Pons (tissue), 1 donor: ENCODE measurements at places on chromosomes 1 and 21.

DNA sequence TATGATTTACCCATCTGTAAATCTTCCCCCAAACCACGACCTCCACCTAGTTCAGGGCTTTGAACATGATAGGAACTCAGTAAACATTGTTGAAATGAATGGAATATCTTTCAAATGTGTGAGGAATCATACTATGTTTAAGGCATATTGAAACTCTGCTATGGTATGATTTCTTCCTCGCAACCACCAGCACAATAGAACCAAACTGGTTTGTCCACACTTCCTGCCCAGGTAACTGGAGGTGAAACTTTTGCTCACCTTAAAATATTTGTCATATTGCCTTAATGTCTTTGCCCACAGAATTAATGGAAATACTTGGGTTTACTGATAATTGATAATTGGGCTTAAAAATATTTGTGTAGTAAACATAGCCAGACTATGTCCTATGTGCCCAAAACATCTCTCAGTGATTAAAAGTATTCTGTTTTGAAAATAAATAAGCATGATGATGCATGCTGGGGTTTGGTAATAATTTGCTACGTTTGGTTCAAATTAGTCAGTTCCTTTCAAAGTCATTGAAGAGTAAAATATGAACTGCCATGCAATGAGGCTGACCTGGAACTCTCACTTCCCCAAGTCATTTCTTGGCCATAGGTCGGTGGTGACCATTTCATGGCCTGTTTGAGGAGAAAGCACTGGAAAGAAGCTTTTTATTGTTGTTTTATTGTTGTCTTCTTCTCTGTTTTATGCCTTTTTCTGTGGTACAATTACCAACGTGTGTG lies 73.3 kb downstream of the TNFSF18 start:
- DNase-seq = no peak

DNA sequence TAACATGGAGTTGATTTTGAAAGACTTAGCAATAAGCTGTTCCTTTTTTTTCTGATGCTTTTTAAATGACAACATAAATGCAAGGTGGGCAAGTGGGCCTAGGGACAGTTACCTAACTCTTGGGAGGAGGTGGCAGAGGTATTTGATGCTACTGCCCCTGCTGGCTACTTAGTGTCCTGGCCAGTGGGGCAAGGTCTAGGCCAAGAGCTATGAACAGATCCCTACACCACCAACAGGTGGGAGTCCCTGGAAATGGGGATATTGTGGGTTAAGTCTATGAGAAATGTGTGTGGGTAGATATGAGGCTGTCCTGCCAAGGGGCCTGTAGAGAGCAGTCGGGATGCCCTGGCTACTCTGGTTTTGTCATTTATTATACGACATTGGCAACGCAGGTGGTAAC lies 31.3 kb upstream of the B3GALT5 start:
- DNase-seq = no peak

GRCh38 chr1:45863218-45863617 lies 59.8 kb downstream of the MAST2 start:
- DNase-seq = no peak

DNA sequence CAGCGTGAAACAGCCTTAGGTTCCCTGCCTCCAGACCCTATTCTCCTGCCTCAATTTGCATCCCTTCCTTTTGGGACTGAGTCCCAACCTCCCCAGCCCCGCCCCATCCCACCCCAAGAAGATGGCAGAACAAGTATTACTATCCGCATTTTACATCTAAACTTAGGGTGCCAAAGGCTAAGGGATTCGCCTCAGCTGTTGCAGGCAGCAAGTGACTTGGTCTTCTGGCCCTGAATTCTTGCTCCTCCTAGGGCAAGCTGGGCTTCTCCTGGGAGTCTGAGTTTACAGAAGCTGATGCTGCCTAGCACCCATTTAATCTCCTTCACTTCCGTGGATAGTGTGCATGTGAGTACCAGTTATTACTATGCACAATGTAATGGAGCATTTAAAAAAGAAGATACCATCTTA lies 161.3 kb upstream of the NR5A2 start:
- no peak for DNase-seq

DNA sequence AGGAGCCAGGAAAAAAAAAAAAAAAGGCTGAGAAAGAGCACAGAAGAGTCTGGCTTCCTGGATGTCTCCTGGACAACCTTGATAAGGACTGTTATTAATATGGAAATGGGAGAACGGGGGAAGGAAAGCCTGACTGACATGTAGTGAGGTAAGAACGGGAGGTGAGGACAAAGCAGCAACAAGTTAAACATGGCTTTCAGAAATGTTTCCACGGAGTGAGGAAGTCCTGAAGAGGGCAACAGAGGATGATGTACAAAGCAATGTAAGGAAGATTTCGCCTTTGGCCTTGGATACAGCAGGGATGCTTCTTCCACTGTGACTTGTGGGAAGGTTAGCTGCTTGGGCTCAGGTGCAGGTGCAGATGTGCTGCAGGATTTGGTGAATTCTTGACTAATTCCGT lies 11.9 kb upstream of the NIBAN1 start:
- peak; percentile 32 for DNase-seq

DNA sequence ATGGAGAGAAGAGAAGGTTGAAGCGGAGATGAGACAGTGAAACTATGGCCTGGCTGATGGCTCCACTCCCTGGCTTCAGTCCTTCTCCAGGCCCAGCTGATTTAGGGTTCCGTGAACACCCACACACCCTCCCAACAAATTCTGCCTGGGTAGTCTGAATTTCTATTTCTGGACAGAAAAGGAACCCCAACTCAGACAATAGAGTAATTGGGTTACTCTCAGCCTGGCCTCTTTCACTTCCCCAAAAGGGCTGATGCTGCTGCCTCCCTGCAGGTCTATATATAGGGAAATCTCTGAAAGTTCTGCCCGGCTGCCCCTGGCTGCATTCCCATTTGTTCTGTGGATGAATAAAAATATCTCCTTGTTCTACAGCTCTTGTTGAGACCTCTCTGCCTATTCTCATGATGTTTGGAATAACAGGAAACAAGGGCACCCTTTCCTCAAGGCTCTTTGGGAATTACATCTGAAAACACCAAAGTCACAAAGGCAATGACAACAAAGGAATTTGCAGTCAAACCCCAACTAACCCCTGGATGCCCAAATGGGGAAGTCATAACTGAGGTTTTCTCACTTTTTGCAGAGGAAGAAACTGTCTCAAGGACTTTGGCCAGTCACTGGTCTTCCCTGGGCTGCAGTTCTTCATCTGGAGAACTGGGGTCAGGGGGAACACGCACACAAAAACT lies 11.4 kb upstream of the ZSCAN20 start:
- DNase-seq = peak; percentile 83

- DNase-seq = no peak
These were observed 44.8 kb downstream of the OLFML3 start for GRCh38 chr1:114024049-114024448.

- DNase-seq = peak; percentile 34
These were observed 7.2 kb downstream of the PTP4A2 start for GRCh38 chr1:31930836-31931592.

DNA sequence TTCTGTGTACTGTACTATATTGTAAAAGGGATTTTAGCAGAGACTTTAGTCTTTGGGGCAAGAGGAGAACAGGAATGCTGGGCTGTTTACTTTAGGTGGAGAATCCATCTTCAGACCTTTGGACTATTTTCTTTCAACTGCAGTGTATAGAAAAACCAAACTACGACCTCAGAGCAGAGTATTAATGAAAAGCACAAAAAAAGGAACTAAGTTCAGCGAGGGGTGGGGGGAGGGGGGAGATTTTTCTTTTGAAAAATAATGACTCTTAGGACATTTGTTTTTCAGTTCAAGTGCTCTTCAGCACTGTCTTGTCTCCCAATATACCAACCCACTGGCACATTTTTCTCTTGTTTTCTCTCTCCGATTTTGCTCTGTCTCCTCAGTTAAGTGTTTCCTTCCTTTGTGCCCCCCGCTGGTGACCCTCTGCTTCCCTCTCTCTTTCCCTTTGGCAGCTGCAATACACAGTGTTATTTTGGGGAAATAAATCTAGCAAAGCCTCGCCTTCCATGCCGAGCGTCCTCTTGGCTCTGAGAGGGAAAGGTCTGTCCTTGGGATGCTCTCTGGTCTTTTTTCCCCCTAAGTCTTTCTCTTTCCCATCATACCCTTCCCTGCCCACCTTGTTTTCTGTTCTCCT lies 44.8 kb downstream of the ACP6 start:
- DNase-seq = peak; percentile 19

GRCh38 chr1:195590649-195591048 lies 1017.6 kb downstream of the KCNT2 start:
- DNase-seq = no peak

- DNase-seq = no peak
These were observed 105.7 kb upstream of the SNX7 start for GRCh38 chr1:98555814-98556213.

- no peak for DNase-seq
These were observed 323.3 kb upstream of the NR5A2 start for GRCh38 chr1:199704231-199704630.

DNA sequence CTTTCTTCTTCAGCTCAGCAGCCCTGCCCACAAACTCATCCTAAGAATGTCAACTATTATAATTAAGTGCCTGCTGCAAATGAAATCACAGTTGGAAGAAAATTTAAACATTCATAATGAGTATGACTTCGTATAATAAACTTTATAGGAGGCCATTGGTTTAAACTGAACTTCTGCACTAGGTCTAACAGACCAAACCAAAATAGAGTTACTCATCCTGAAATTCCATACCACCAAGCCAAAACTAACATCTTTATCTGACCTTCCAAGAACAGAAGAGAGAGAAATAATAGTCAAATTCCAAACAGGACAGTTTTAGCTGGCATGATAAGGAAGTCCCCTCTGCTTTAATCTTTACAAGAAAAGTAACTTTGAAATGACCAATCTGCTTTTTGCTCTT lies 472.4 kb upstream of the PRMT6 start:
- no peak for DNase-seq
